Calu3 (cell line): ENCODE measurements at places on chromosomes 16 and 17. TPM values are rescaled to one million over a fixed set of nuclear protein-coding genes. Genes with fewer than 3 reads are reported as not detected.

FBXW10 gene
- total RNA-seq, result 0.50 and 0.54 TPM in 2 replicates

DNA sequence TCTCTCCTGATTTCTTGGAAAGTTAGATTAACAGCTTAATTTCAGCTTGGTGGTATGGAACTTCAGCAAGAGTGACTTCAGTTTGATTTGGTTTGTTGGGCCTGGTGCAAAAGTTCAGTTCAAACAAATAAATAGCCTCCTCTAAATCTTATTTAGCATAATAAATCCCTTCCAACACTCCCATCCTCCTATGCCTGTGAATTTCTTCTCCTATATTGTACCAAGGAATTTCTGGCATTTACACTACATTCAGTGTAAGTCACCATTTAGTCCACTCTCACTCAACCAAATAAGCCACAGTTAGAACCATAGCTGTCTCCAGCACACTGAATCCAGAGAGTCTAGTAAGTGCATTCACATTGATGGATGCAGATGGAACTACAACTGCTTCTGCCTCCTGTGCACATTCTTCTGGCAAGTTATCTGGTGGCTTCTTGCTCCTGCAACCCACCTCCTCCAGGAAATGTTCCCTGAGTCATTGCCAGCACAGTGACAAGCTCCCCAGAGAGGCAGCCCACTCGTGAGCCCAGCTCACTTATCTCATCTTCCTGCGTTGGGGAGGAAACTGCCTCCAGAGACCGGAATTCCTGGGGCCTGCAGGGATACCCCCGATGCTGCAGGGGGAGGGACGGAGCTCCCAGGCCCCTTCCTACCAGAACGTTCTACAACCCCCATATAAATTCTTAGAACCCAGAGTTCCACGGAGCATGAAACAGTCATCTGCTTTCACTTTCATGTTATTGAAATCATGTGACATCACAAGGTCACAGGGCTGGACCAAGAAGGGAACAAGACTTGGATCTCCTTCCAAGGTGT, 318.3 kb downstream of the PHKB start:
- DNase-seq, result peak; percentile 6

GRCh38 chr17:66474258-66474657, 171.8 kb downstream of the PRKCA start:
- DNase-seq, result no peak

GRCh38 chr16:83312718-83313245, 495.0 kb upstream of the HSBP1 start:
- no peak for DNase-seq

- DNase-seq, result no peak
Measured at GRCh38 chr17:43665084-43665936, 3.6 kb upstream of the MEOX1 start.
